T-helper 17 cell (primary cell): ENCODE measurements at places on chromosomes 2 and 18.

GRCh38 chr2:168564641-168565040, 108.6 kb downstream of the CERS6 start:
- DNase-seq: no peak

GRCh38 chr2:199662255-199662654, 188.7 kb downstream of the FTCDNL1 start:
- no peak for DNase-seq

DNA sequence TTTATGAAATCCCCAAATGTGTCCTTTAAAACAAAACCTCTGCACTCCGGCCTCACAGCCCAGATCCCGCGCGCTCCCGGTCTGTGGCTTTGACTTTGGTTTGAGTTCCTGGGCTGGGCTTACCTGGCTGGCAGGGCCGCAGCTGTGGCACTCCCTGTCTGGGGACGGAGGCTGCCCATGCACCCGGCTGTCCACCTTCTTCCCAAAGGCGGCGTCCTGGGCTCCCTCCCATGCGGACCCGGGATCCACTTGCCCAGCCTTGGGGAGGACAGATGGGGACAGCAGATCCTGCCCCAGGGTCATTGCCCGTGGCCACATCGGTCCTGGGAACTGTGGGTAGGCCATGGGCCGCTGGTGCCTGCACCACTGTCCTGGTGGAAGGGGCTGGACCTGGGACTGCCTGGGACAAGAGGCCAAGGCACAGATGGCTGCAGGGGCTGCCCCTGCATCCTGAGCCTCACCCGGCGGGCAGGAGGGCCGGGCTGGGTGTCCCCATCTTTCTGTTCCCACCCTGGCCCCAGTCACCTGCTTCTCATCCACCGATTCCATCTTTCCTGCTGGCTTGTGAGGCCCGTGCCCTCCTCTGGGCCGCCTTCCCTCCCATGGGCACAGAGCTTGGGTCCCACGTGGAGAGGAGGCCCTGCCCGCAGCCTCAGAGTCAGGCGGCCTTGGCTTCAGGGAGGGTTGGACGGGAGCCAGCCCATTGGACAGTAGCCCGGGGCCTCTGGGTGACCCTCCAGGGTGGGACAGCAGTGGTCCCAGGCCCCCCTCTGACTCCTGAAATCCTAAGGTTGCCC, 27.7 kb downstream of the NFATC1 start:
- no peak for DNase-seq

DNA sequence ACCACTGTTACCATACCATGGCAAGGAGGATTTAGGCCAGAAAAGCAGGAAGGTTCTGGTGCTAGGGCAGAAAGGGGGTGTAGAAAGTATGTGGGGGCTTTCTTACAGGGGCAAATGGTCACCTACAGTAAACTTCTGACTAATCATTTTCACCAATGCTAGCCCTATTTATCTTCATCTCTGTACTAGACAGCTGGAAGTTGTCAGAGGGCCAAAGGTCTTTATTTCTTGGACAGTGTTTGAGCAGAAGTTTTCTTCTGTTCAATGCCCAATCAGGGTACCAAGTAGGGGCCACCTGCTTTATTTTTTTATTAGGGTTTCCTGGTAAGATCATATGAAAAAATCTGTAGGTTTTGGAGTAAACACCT, 37.6 kb downstream of the MAP4K4 start:
- no peak for DNase-seq

DNA sequence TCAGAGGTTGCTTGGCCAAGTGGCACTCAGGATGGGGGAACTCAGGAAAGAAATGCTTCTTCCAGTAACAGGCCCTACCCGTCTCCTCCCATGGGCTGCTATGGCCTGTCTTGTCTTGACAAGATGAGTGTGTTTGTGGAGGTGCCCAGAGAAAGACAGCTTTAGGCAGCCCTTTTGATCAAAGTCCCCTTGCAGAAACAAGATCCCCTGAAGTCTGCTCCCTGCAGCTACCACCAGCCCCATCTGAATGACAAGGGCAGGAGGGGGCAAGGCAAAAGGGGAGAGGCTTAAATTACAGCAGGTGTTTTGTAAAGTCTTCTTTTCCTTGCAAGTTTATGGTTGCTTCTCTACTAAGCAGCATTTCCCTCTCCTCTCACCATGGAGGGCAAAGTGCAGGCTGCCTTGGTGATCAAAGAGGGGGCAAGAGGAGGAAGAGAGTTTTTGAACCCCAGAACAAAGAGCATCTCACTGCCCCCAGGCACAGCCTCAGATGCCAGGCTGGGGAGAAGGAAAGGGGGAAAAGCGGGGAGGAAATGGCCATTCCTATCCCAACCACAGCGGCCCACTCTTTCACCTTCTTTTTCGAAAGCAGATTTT, 6.7 kb downstream of the EVA1A start:
- no peak for DNase-seq

DNA sequence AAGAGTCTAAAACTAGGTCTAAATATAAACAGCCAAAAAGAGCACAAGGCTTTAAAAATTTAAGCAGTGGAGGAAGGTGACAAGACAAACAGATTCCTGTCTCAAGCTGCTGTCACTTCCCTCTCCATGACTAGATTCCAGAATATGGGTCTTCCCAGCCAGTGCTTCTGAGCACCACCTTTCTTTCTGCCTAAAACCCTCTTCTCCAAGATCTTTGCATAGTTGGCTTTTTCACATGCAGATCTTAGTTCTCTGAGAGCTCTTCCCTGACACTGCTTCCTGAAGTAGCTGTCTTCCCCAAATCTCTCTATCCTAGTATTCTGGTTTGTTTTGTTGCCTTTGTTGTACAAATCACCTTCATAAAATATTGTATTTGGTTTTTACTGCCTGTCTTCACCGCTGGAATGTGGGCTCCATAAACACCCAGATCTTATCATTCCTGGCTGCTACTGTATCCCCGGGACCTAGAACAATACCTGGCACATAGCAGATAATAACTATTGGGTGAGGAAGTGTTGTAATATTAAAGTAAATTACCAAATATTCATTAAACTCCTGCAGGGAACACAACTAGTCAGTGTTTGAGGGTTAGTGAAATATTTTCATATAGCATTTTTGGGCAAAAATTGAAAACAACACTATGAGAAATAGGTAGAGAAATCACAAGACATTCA, 150.2 kb downstream of the CCDC85A start:
- no peak for DNase-seq

- DNase-seq: no peak
Measured at GRCh38 chr2:173150087-173150486, 74.4 kb downstream of the MAP3K20 start.

GRCh38 chr2:170587117-170587516, 128.0 kb upstream of the SP5 start:
- DNase-seq: no peak
